Mesendoderm (in vitro differentiated cells): ENCODE measurements at places on chromosomes 3 and 15.
A peak's percentile ranks its signal among the peaks of the same experiment; 100 is the strongest.

DNA sequence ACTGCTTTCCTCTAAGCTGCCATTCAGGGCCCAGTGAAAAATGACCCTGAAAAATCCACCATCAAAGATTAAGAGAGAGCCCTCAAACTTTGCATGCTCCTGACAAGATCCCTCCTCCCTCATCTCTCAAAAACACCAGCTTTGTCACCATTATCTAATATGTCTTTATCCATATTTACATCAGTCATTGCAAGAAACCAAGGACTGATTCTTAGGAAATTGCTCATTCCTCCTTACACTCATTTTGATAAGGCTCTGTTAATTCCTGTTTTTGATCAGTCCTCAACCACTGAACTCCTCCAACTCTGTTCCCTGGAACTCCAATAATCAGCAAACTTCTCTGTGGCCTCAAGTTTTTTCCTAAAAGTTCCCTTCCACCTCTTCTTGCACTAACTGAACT lies 51.8 kb downstream of the CD200 start:
- no peak overlapping the region for H3K4me3 ChIP-seq
- no peaks in the 10 kb centered on the region for H3K27me3 ChIP-seq
- H3K27ac ChIP-seq = no peak overlapping the region
- no peaks in the 10 kb centered on the region for H3K36me3 ChIP-seq

DNA sequence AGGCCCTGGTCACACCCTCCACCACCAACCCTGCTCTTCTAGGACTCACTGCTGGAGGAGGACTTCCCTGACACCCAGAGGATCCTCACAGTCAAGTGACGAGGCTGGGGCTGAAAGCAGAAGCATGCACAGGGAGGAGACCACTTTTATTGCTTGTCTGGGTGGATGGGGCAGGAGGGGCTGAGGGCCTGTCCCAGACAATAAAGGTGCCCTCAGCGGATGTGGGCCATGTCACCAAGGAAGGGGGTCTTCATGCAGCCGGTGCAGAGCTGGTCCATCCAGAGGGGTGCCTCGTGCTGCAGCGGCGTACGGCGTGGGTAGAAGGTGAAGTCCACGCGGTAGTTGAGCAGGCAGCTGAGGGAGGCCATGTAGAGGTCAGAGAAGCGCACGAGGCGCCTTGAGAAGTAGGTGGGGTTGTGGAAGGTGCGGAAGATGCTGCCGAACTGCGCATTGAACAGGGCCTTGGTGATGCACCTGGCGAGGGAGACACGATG lies 9.4 kb downstream of the NT5DC2 start:
- H3K4me3 ChIP-seq = no peak overlapping the region
- H3K36me3 ChIP-seq = peaks cover 25% of the 10 kb centered on the region
- no peak overlapping the region for H3K27ac ChIP-seq
- no peak for DNase-seq

DNA sequence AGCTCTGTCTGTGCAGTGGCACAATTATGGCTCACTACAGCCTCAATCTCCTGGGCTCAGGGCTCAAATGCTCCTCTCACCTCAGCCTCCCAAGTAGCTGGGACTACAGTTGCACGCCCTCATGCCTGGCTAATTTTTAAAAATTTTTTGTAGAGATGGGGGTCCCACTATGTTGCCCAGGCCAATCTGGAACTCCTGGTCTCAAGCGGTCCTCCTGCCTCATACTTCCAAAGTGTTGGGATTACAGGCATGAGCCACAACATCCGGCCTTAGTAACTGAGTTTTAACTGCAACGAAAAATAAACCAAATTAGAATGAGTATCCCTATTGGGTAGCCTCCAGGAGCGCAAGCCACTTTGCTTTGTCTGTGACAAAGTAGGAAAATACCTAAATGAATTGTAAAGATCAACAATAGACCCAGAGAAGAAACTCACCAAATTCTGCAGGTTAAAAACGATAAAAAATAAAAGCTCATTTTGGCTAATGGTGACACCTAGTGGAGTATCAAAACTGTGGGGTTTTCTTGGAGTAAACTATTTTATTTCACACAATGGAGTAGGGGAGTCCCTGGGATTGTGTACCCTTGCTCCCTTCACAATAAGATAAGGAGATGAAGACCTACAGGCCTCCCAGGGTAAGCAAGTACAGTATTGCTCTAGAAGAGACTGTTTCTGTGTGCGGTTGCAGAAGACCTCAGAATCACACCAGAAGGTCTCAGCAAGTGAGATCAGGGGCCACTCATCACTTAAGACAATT lies 21.0 kb upstream of the CA12 start:
- H3K4me3 ChIP-seq = no peak overlapping the region
- no peaks in the 10 kb centered on the region for H3K27me3 ChIP-seq
- no peak overlapping the region for H3K27ac ChIP-seq
- peaks cover 4% of the 10 kb centered on the region for H3K4me1 ChIP-seq
- no peaks in the 10 kb centered on the region for H3K36me3 ChIP-seq

- H3K36me3 ChIP-seq = no peaks in the 10 kb centered on the region
- no peak for DNase-seq
- H3K4me1 ChIP-seq = peaks cover 5% of the 10 kb centered on the region
- no peak overlapping the region for H3K4me3 ChIP-seq
Measured at GRCh38 chr15:67242708-67243111, 11.8 kb downstream of the AAGAB start.

- H3K27ac ChIP-seq = no peak overlapping the region
- H3K27me3 ChIP-seq = peaks cover 4% of the 10 kb centered on the region
- no peak overlapping the region for H3K4me3 ChIP-seq
- peaks cover 2% of the 10 kb centered on the region for H3K4me1 ChIP-seq
- DNase-seq = no peak
Measured at GRCh38 chr15:72315706-72316370, 4.1 kb downstream of the CELF6 start.

DNA sequence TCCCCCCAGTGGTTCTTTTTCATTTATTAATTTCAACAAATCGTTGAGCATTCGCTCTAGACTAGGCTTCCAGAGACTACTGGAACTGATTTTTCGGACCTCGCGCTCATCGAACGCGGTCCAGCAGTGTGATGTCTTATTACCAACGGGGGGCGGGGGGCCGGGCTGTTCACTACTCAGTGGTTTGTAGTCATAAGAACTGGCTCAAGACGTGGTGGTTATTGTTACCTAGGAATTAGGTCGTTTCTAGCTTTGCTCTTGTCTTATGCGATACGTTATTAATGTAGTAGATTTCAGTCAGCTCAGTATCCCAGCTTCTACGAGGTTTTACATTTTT lies 858 bp downstream of the RBM5 start:
- peak; percentile 20 for DNase-seq
- H3K27ac ChIP-seq = no peak overlapping the region
- H3K27me3 ChIP-seq = no peaks in the 10 kb centered on the region
- H3K4me3 ChIP-seq = peak overlapping the region; percentile 84
- H3K4me1 ChIP-seq = no peaks in the 10 kb centered on the region

GRCh38 chr3:6444888-6445658 lies 415.8 kb upstream of the GRM7 start:
- H3K4me3 ChIP-seq = no peak overlapping the region
- H3K27me3 ChIP-seq = no peaks in the 10 kb centered on the region
- H3K4me1 ChIP-seq = no peaks in the 10 kb centered on the region
- H3K27ac ChIP-seq = no peak overlapping the region
- no peaks in the 10 kb centered on the region for H3K36me3 ChIP-seq

- no peak overlapping the region for H3K4me3 ChIP-seq
- no peaks in the 10 kb centered on the region for H3K4me1 ChIP-seq
- H3K36me3 ChIP-seq = no peaks in the 10 kb centered on the region
- H3K27ac ChIP-seq = no peak overlapping the region
- no peaks in the 10 kb centered on the region for H3K27me3 ChIP-seq
Measured at GRCh38 chr15:99399061-99399460, 147.8 kb downstream of the LRRC28 start.

DNA sequence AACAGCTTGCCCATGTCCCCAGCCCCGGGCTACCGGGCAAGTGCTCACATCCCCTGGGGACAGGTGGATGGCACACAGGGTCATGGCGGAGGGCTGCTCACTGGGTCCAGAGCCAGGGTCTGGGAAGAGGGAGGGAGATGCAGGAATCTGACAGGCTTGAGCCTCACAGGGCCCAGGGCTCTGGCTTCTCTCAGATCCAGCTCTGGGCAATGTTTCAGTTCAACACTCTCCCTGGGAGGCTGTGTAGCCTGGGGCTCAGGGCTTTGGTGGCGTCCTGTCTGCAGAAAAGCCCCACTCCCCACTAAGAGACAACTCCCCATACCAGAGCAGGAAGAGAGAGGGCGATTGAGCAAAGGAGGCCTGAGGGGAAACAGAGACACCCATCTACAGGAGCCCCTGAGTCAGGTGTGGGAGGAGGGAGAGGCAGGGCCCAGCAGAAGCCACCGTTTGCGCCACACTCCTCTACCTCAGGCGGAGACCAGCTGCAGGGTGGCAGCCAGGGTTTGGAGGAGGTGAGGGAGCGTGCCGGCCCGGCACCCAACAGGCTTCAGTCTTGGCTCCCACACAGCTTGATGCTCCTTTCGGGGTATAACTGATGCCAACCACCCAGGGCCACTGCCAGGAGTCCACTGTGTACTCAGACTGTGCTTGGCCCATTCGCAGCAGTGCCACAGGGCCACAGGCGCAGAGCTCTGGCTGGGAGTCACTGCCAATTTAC lies 16.8 kb upstream of the SRP14 start:
- no peak overlapping the region for H3K4me3 ChIP-seq
- no peaks in the 10 kb centered on the region for H3K4me1 ChIP-seq
- H3K36me3 ChIP-seq = no peaks in the 10 kb centered on the region
- no peaks in the 10 kb centered on the region for H3K27me3 ChIP-seq

DNA sequence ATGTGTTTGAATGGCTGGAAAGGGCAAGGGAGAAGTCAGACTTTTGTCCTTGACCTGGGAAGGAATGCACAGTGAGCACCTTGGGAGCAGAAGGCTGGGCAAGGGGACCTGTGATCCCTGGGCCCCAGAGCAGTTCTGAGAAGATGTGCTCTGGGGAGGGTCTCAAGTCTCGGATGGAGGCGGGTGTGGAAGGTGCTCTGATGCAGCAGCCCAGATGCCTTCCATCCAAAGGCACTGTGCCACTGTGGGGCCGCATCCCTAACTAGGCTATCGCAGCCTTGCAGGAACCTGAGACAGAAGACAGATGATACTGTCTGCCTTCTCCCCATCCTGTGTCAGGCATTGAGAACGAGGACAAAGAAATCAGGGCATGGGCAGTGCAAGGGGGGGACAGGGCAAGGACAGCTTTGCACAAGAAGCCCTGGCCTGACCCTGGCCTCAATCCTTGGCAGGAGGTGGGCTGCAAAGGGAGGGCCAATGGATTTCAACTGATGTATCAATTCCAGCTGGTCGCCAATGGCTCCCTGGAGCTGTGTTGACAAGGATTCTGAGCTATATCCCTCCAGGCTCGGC lies 14.6 kb upstream of the PRKCD start:
- H3K27ac ChIP-seq = no peak overlapping the region
- H3K36me3 ChIP-seq = no peaks in the 10 kb centered on the region
- DNase-seq = no peak
- no peaks in the 10 kb centered on the region for H3K27me3 ChIP-seq

DNA sequence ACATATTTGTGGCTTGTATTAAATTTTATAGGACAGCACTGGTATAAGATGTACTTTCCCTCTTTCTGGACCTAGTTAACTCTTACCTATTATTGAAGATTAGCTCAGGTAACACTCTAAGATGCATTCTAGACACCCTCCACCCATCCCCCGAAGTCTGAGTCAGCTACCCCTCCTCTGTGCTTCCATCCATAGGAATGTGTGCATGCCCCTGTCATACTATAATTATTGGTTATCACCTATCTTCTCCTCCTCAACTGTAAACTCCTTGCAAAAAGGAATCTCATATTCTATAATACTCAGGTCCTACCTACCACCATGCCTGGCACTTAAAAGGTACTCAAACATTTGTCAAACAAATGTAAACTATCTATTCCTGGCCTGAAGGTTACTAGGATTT lies 3.0 kb downstream of the PEAK1 start:
- H3K27me3 ChIP-seq = no peaks in the 10 kb centered on the region
- no peak overlapping the region for H3K27ac ChIP-seq
- H3K4me3 ChIP-seq = no peak overlapping the region

DNA sequence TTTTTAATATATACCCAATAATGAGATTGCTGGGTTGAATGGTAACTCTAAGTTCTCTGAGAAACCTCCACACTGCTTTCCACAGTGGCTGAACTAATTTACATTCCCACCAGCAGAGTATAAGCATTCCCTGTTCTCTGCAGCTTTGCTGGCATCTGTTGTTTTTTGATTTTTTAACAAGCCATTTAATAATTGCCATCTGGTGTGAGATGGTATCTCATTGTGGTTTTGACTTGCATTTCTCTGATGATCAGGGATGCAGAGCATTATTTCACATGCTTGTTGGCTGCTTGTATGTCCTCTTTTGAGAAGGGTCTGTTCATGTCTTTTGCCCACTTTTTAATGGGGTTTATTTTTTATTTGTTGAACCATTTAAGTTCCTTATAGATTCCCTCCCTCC lies 75.0 kb upstream of the EPHB3 start:
- DNase-seq = no peak
- H3K36me3 ChIP-seq = no peaks in the 10 kb centered on the region
- H3K27ac ChIP-seq = no peak overlapping the region
- H3K4me1 ChIP-seq = no peaks in the 10 kb centered on the region

- H3K4me3 ChIP-seq = no peak overlapping the region
- no peak for DNase-seq
- H3K27ac ChIP-seq = no peak overlapping the region
Measured at GRCh38 chr3:123096731-123097130, 29.9 kb downstream of the PDIA5 start.

- no peak overlapping the region for H3K27ac ChIP-seq
- no peak for DNase-seq
- H3K4me3 ChIP-seq = no peak overlapping the region
Measured at GRCh38 chr3:8325306-8325705, 176.3 kb upstream of the LMCD1 start.

- no peak overlapping the region for H3K4me3 ChIP-seq
- no peak overlapping the region for H3K27ac ChIP-seq
- peaks cover 19% of the 10 kb centered on the region for H3K4me1 ChIP-seq
- DNase-seq = peak; percentile 48
- H3K27me3 ChIP-seq = no peaks in the 10 kb centered on the region
Measured at GRCh38 chr15:92161039-92161670, 232.5 kb upstream of the ST8SIA2 start.

- no peaks in the 10 kb centered on the region for H3K36me3 ChIP-seq
- H3K4me1 ChIP-seq = no peaks in the 10 kb centered on the region
- H3K27me3 ChIP-seq = no peaks in the 10 kb centered on the region
- H3K27ac ChIP-seq = no peak overlapping the region
- DNase-seq = peak; percentile 80
Measured at GRCh38 chr3:190384309-190384756, 3.6 kb upstream of the CLDN16 start.

DNA sequence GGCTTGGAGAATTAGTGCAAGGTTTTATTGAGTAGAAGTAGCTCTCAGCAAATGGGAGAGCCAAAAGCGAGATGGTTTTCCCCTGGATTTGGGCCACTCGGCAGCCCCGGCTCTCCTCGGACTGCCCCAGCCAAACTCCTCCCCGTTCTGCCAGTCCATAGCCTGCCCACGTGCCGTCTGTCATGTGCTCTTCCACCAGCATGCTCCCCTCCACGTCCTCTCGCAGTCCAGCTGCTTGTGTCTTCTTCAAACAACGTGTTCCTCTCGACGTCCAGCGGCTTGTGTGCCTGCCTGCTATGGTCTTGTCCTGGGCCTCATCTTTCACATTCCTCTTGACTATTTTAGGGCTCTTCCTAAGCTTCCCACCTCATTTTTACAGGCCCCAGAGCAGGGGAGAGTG lies 16.7 kb upstream of the SECISBP2L start:
- no peaks in the 10 kb centered on the region for H3K36me3 ChIP-seq
- H3K27me3 ChIP-seq = no peaks in the 10 kb centered on the region
- peak; percentile 4 for DNase-seq
- H3K4me1 ChIP-seq = peaks cover 2% of the 10 kb centered on the region
